ENCODE measurements at places on chromosomes 6 and 20.

GRCh38 chr6:101527467-101527866, 134.0 kb downstream of the GRIK2 start:
- no peak for DNase-seq
- H3K27ac ChIP-seq: no peak overlapping the region
- H3K36me3 ChIP-seq: no peaks in the 10 kb centered on the region
- no peaks in the 10 kb centered on the region for H3K4me1 ChIP-seq
- no peaks in the 10 kb centered on the region for H3K27me3 ChIP-seq

DNA sequence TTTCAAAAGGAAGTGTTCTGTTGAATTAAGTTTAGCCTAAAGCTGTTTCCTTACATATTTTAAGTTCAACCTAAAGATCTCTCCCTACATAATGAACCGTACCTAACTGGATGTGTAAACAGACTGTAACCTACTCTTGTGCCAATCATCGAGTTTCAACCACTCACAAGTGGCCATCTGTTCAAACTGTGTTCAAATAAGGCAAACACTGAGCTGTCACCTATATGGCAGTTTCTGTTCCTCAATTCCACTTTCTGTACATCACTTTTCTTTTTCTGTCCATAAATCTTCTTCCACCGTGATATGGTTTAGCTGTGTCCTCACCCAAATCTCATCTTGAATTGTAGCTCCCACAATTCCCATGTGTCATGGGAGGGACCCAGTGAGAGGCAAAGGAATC, 428.6 kb downstream of the HACE1 start:
- H3K27ac ChIP-seq: no peak overlapping the region
- H3K27me3 ChIP-seq: no peaks in the 10 kb centered on the region
- no peak for DNase-seq
- H3K4me1 ChIP-seq: no peaks in the 10 kb centered on the region

DNA sequence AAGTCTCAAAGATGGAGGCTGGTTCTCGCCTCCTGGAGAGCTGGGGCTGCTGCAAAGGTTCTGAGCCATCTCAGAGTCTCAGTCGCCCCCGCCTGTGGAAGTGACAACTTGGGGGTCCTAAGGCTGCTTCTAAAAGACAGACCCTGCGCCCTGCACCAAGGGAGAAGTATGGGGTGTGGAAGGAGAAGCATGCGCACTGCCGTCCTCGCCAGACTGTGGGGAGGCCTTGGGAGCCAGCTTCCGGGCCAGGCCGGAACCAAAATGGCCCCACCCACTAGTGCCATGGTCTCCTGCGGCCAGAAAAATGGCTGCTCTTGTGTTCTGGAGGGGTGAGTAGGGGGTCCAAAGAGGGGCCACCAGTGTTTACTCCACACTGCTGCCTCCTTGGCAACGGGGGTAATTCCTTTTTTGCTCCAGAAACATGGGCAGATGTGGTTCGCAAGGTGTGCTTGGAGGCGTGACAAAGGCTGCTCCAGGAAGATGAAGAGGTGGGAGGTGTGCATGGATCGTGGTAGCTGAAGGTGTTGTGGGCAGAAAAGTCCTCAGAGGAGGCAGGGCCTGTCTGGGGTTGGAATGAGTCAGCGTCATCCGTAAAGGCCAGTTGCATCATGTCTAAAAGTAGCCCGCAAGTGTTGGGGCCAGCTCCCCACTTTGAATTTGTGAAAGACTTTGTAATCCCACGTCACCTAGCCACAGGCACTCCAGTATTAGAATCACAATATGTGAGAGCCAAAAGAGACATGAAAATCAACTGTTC, 329.8 kb upstream of the SOX4 start:
- H3K36me3 ChIP-seq: no peaks in the 10 kb centered on the region
- no peak for DNase-seq
- no peaks in the 10 kb centered on the region for H3K4me1 ChIP-seq
- no peak overlapping the region for H3K4me3 ChIP-seq

GRCh38 chr20:13249798-13250170, 28.7 kb downstream of the ISM1 start:
- H3K36me3 ChIP-seq: no peaks in the 10 kb centered on the region
- no peaks in the 10 kb centered on the region for H3K27me3 ChIP-seq
- DNase-seq: no peak

DNA sequence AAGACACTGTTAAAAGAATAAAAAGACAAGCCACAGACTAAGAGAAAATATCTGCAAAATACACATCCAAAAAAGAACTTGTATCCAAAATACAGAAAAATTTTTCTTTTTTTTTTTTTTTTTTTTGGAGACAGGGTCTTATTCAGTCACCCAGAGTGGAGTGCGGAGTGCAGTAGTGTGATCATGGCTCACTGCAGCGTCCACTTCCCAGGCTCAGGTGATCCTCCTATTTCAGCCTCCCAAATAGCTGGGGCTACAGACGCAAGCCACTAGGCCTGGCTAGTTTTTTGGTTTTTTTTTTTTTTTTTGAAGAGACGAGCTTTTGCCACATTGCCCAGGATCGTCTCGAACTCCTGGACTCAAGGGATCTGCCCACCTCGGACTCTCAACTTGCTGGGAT, 3.1 kb downstream of the ZUP1 start:
- DNase-seq: no peak
- no peak overlapping the region for H3K4me3 ChIP-seq
- no peaks in the 10 kb centered on the region for H3K27me3 ChIP-seq
- no peaks in the 10 kb centered on the region for H3K4me1 ChIP-seq
- H3K36me3 ChIP-seq: no peaks in the 10 kb centered on the region

DNA sequence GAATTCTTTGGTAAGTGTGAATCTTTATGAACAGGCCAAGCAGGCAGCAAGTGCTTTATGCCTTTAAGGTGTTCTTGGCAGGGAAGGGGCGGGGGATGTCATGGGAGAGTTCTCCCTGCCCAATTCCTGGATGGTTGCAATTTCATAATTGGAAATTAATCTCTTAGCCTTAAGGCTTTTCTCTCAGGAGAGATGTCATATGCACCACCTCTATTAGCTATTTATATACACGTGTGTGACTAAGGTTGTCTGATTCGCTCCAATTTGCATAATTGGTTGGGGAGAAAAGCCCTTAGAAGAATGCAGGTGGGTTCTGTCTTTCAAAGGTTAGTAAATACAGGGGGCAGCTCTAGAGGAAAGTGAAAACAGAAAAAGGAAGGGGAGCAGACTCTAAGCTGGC, 5.2 kb upstream of the ENPP5 start:
- DNase-seq: no peak
- H3K27me3 ChIP-seq: no peaks in the 10 kb centered on the region
- H3K27ac ChIP-seq: no peak overlapping the region
- no peak overlapping the region for H3K4me3 ChIP-seq

GRCh38 chr6:53483423-53484353, 61.2 kb downstream of the GCLC start:
- H3K4me1 ChIP-seq: no peaks in the 10 kb centered on the region
- H3K36me3 ChIP-seq: no peaks in the 10 kb centered on the region
- no peak overlapping the region for H3K4me3 ChIP-seq

GRCh38 chr20:40949346-40949745, 79.3 kb upstream of the TOP1 start:
- H3K4me3 ChIP-seq: no peak overlapping the region
- H3K27ac ChIP-seq: no peak overlapping the region
- H3K27me3 ChIP-seq: no peaks in the 10 kb centered on the region
- DNase-seq: no peak
- no peaks in the 10 kb centered on the region for H3K36me3 ChIP-seq

DNA sequence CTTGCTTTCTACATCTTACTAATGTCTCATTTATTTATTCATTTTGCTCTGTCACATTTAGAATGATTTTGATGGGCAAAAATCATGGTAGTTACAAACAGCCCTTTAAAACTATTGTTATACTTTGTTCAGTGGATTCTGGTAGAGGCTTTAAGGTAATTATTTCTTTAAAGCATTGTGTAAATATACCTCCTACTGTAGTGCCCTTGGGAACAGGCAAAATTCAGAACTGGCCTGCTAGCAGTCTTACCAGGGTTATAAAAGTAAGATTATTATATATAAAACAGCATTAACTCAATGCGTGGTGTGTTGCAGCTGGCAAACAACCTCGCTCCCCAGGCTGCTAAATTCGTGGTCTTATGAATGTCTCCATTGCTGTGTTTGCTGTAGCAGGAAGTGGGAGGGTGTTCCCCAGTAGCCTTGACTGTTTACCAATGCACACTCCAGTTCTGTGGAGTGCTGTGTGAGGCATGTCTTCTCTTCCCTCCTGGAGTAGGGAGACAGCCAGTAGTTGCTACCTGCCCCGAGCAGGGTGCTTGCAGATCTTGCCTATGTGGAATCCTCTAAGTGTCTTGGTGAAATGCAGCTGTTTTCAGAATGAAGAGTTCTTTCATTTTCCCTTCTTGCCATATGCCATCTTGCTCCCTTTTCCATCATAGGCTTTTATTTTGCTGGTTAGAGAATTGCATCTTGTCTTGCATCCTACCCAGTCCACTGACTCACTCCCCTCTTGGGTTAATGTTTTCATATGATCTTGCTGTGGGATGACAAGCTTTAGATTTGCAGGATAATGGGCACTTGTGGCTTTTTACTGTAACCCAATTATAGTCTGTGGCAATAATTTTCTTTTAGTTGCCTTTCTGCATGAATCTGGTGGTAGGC, 45.3 kb downstream of the IGF2R start:
- no peaks in the 10 kb centered on the region for H3K27me3 ChIP-seq
- no peak overlapping the region for H3K27ac ChIP-seq
- no peaks in the 10 kb centered on the region for H3K4me1 ChIP-seq
- H3K4me3 ChIP-seq: no peak overlapping the region
- no peak for DNase-seq
- peaks cover 3% of the 10 kb centered on the region for H3K36me3 ChIP-seq

- no peak for DNase-seq
- no peaks in the 10 kb centered on the region for H3K27me3 ChIP-seq
- no peaks in the 10 kb centered on the region for H3K4me1 ChIP-seq
- H3K4me3 ChIP-seq: no peak overlapping the region
- no peak overlapping the region for H3K27ac ChIP-seq
Observed at GRCh38 chr6:145690969-145691368, 44.4 kb downstream of the EPM2A start.

Data from iPS DF 6.9 (cell line).